OCI-LY7 (cell line): ENCODE measurements at places on chromosomes 4 and X.

- no peak for DNase-seq
These were observed 56.2 kb upstream of the TMEM33 start for GRCh38 chr4:41878991-41879491.

- DNase-seq = peak; percentile 72
These were observed 92.9 kb downstream of the EGF start for GRCh38 chr4:110005461-110006056.

DNA sequence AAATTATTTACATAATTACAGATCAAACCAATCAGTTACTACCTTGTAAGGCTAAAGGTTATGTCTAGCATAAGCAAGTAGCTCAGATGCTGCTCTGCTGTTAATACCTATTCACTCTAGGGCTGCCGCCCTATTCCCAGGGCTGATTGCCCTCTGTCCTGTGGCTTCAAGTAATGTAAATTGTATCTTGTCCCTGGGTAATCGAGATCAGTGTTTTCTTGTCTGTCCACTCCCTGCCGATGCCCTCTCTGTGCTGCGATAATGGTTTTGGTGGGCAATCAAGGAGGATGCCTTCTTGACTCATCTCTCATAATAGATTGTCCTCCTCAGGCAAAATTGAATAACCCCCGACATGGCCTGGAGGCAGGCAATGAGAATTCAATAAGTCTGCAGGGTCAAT, 641.0 kb upstream of the PITX2 start:
- DNase-seq = no peak

- DNase-seq = no peak
These were observed 94.0 kb downstream of the FBXO8 start for GRCh38 chr4:174189392-174190015.

DNA sequence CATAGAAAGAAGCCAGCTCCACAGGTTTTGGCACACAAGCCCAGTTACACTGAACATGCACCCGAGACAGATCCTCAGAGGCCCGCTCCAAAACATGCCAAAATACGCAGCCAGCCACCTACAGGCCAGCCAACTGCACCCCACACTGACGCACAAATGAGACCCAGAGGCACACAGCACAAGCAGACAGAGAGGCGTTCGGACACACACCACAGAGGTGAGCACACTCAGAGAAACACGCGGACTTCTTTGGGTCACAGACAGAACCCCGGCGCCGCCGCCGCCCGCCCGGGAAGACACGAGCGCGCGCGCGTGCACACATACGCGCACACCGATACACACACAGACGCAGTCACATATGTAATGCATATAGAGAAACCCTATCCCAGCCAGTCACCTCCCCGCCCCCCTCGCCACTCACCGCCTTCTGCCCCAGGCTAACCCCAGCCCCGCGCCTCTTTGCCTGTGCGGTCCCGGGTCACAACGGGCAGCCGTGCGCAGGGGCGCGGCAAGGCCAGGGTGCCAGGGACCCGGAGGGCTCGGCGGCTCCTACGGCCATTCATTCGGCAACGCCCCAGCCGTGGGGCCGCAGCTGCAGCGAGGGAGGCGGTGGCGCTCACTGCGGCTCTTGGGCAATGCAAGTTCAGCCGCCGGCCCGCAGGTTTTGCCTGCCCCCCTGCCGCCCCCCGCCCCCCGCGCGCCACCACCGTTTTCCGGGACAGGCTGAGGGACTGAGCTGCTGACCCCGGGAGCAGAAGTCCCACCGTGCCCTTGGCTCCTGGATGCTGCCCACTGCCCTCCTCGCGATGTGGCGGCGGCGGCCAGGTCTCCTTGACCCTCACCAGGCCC, 553 bp downstream of the SEPTIN6 start:
- DNase-seq = peak; percentile 67

DNA sequence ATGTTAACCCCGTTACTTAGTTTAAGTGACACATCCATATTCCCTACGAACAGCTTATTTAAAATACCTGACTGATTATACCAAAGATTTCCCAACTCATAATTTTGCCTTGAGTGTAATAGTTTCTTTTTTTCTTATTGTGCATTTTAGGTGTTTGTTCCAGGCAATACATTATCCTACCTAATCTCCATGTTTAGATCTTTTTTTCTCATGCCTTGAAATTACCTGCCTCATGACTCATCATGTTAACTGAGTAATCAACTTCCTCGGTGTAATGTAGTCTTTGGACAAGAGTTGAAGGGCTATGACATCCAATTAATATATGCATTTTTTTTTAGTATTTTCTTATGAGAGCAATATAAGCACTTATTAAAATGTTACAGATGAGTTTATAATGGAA, 228.7 kb upstream of the ANKRD50 start:
- DNase-seq = no peak

DNA sequence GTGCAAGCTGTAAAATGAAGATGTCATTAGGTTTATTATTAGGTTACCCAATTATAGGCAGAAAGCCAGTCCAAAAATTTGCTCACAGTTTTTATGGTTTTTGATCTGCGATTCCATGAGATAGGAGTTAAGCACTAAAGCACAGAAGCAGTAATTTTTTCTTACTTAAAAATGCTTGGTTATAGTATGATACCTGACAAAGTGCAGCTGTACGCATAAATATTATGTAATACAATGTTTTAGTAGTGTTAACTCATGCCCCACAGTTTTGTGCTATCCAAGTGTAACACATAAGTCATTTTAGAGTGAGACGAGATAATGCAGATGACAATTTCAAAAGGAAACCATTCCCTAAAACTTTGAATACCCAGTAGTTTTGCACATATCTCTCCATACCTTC, 357.8 kb downstream of the TMA16 start:
- no peak for DNase-seq

GRCh38 chr4:86975927-86976326, 41.1 kb downstream of the AFF1 start:
- no peak for DNase-seq

GRCh38 chr4:178080312-178080711, 638.1 kb upstream of the AGA start:
- no peak for DNase-seq

GRCh38 chr4:64598066-64598465, 188.8 kb upstream of the TECRL start:
- no peak for DNase-seq

DNA sequence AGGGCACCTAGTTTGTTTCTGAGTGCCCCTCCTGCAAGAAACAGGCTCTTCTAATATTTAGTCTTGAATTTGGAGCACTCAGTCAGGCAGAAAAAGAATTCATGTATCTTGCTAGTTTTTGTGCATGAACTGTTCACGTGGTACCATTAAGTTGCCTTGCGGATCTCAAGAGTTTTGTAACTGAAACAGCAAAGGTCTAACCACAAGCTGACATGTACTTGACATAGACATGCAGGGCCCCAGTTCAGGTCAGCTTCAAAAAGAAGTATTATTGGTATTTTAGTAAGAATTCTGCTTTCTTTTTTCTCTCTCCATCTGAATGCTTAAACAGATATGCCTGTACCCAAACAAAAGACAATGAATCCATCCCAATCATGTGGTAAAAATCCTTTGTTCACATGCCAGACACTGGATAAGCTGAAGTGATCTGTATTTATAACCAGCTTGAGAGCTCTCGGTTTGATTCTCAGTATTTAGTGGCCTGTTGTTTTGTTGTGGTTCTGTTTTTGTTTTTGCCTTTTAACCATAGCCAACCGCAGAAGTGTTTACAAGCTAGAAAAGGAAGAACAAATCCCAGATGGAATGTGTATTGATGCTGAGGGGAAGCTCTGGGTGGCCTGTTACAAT, 13.0 kb downstream of the RGN start:
- no peak for DNase-seq

GRCh38 chr4:25560605-25561004, 95.0 kb upstream of the SLC34A2 start:
- no peak for DNase-seq

DNA sequence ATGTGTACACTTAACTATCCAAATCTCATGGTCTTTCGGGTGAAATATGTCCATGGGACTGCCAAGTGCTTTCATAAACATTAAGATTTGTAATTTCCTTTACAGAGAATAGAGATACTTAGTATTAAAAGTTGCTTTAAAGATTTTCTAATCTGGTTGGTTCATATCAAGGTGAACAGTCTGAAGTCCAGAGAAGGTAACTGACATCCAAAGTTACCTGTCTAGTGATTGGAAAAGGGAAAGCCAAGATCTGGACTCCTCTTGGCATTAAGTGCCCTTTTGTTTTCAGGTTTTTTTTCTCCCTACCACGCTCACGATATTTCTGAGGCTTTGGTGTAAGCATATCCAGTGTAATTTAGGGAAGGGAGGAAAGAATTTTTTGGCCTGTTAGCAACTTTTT, 5.0 kb downstream of the SMAD1 start:
- DNase-seq = no peak

DNA sequence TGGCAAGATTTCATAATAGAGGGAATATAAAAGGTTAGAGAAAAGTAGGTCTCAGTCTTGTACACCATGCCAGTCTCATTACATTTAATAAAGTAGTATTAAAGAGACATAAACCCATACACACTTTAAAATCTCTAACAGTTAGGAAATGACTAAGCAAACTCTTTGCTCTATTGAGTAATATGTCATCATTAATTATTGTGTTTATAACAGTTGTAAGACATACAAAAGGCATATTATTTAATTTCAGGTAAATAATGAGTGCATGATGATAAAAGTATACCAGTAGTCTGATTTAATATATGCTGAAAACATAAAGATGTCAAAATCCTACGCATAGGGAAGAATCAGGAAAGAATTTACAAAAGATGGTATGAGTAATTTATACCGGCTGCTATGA, 31.0 kb upstream of the FGG start:
- DNase-seq = no peak

GRCh38 chr4:68359508-68359907, 9.6 kb upstream of the YTHDC1 start:
- DNase-seq = no peak

DNA sequence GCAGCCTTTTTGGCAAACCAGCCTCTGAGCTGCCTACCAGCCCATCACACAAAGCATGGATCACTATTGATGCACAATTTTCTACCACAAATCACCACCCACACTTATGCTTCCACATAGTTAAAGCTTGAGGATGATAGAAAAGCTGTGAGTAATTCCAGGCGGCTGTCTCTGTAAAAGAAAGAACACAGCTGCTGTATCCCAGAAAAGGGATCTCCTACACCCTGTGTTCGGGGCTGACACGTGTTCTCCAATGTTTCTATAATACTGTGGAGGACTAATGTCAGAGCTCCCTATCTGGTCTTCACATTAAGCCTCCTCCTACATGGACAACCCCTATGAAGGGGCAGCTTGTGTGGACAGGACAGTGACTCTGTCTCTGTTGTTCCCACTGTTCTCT, 12.5 kb upstream of the BRS3 start:
- no peak for DNase-seq

- no peak for DNase-seq
These were observed 168.2 kb downstream of the AMELX start for GRCh38 chrX:11461201-11462001.

- DNase-seq = no peak
These were observed 152.3 kb downstream of the COL4A6 start for GRCh38 chrX:108285918-108286317.

GRCh38 chr4:166045457-166045856, 172.4 kb downstream of the TLL1 start:
- DNase-seq = no peak

GRCh38 chr4:146095091-146095690, 80.3 kb upstream of the LSM6 start:
- DNase-seq = peak; percentile 73

- DNase-seq = no peak
These were observed 254.9 kb upstream of the GATB start for GRCh38 chr4:152015597-152016302.

DNA sequence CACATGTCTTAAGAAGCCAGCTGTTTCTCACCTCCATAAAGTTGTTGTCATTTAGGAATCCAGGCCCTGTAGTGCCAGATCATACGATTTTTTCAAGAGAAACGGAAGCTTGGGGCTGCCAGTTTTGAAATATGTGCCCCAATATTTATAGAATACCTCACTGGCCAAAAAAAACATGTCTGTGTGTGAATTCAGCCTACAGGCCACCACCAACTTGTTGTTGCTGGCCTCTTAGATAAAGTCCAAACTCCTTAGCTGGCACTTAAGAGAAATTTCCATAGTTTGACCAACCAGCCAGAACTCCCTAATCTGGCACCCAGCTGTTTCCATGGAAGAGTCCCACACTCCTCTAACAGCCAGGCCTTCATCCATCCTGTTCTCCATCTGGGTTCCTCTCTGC, 74.1 kb downstream of the WDR19 start:
- no peak for DNase-seq

DNA sequence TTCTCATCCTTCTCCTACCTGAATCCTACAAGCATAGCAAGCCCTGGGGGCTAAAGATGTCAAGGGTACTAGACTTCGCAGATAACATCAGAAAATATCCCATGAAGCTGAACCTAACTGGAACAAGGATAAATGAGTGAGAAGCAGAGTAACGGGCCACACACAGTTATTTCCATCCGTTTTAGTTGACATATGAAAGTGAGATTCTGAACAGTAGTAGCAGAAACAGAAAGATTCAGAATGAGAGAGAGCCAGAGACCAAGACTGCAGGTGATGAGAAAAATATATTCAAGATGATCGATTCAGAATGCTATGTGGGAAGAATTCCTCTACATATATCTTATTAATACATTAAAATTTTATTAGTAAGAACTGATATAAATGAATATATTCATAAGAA, 165.1 kb downstream of the TSPAN5 start:
- DNase-seq = no peak

- no peak for DNase-seq
These were observed 17.3 kb downstream of the PGAM4 start for GRCh38 chrX:77952173-77952572.

- DNase-seq = peak; percentile 84
These were observed 34.9 kb downstream of the ELF2 start for GRCh38 chr4:139142087-139142486.

DNA sequence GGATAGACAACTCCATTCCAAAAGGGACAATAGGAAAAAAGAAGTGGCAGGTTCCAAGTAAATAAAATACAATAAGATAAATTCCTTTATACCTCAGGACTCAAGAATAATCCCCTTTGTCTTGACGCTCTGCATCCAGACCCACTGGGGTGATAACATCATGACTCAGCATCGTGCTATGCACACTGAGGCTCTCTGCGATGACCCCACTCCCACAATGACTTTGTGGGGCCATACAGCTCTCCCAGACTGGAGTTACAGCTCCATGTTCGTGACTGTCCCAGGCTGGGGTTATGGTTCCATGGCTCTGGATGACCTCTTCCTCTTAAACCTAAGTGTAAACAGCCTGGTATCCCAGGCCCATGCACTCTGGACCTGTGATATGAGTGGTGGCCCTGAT, 254.5 kb upstream of the ADGRL3 start:
- DNase-seq = no peak

- DNase-seq = no peak
These were observed 113.6 kb downstream of the RTL9 start for GRCh38 chrX:110472265-110472664.

GRCh38 chr4:54265366-54265765, 36.3 kb downstream of the PDGFRA start:
- DNase-seq = no peak

GRCh38 chr4:102322736-102323135, 22.5 kb downstream of the SLC39A8 start:
- DNase-seq = no peak
